Endothelial cell (in vitro differentiated cells): ENCODE measurements at places on chromosomes 5 and 9. TPM values are rescaled to one million over a fixed set of nuclear protein-coding genes. Genes with fewer than 3 reads are reported as not detected.

Gene SLC6A19
- not detected for total RNA-seq

Gene SH3RF2
- 0.23 TPM for total RNA-seq

Gene ELOVL7
- 4.4 TPM for total RNA-seq

Gene SPATA31D4
- not detected for total RNA-seq

Gene C9orf57
- not detected for total RNA-seq

Gene SMC5
- total RNA-seq, result 26.5 TPM

Gene IQGAP2
- 43.4 TPM for total RNA-seq

Gene PALM2AKAP2
- 1.2 TPM for total RNA-seq

Gene IFNA13
- total RNA-seq, result not detected

Gene CEL
- total RNA-seq, result 4.2 TPM

Gene BHMT
- not detected for total RNA-seq

Gene DRD1
- 0.18 TPM for total RNA-seq

Gene RAB24
- 15.9 TPM for total RNA-seq

Gene SUSD3
- 1.2 TPM for total RNA-seq

Gene PAIP1
- total RNA-seq, result 92.4 TPM

Gene KIF12
- total RNA-seq, result 0.26 TPM

Gene CA9
- total RNA-seq, result 1.5 TPM

Gene SOX30
- total RNA-seq, result 0.15 TPM

Gene FBP2
- total RNA-seq, result 0.28 TPM

Gene FYB1
- total RNA-seq, result 0.31 TPM

Gene BSPRY
- 0.15 TPM for total RNA-seq

Gene STPG3
- not detected for total RNA-seq

Gene COX7C
- total RNA-seq, result 434 TPM

Gene RUFY1
- total RNA-seq, result 30.5 TPM

Gene HACD4
- total RNA-seq, result 5.7 TPM

Gene TAF11L2
- total RNA-seq, result not detected

Gene WNT8A
- 0.69 TPM for total RNA-seq

Gene ZNF354B
- 23.6 TPM for total RNA-seq

Gene F2R
- total RNA-seq, result 342 TPM

Gene ENHO
- 4.1 TPM for total RNA-seq

Gene GPX8
- total RNA-seq, result 40.9 TPM

Gene LRRTM2
- not detected for total RNA-seq

Gene SLC34A1
- total RNA-seq, result not detected

Gene CHSY3
- total RNA-seq, result 21.2 TPM

Gene TEK
- 448 TPM for total RNA-seq

Gene ALDH1A1
- total RNA-seq, result 7.0 TPM

Gene PCA3
- 0.62 TPM for total RNA-seq

Gene FOXD4L6
- total RNA-seq, result not detected

Gene BNC2
- 20.1 TPM for total RNA-seq

Gene SLC9A3
- 1.1 TPM for total RNA-seq

Gene ACOT12
- total RNA-seq, result not detected
